ENCODE measurements at places on chromosomes 11 and 22.

DNA sequence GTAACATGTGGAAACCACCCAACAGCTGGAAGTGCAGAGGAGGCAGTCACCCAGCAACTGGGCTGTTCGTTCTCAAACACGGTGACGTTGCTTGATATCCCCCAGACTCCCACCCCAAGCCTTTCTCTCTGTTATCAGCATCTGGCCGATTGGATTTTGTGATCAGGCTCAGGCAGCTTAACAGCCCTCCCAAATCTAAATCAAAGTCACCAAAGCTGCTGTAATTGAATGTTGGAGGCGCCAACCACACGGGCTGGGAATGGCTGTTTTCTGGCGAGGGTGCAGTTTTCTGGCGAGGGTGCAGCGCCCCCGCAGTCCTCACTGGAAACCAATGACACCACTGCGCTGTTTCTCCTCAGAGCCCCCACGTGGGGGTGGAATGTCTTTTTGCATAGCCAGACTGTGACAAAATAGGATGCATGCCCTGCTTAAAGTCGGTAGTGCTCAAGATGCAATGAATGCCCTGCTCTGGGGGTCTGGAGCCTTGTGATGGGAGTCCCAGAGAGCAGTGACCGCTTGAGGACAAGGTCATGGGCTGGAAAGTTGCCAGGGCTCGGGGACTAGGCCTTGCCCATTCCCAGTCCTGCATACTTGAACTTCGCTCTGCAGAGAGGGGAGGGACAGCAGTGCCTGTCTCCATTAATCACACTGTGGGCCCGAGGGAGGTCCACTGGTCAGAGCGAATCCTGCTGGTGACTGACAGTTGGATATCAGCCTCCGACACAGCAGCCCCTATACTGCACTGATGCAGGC is 105.3 kb downstream of the MORC2 start:
- no peaks in the 10 kb centered on the region for H3K36me3 ChIP-seq
- no peak overlapping the region for H3K27ac ChIP-seq
- DNase-seq: no peak
- no peak overlapping the region for H3K4me3 ChIP-seq
- H3K4me1 ChIP-seq: no peaks in the 10 kb centered on the region

DNA sequence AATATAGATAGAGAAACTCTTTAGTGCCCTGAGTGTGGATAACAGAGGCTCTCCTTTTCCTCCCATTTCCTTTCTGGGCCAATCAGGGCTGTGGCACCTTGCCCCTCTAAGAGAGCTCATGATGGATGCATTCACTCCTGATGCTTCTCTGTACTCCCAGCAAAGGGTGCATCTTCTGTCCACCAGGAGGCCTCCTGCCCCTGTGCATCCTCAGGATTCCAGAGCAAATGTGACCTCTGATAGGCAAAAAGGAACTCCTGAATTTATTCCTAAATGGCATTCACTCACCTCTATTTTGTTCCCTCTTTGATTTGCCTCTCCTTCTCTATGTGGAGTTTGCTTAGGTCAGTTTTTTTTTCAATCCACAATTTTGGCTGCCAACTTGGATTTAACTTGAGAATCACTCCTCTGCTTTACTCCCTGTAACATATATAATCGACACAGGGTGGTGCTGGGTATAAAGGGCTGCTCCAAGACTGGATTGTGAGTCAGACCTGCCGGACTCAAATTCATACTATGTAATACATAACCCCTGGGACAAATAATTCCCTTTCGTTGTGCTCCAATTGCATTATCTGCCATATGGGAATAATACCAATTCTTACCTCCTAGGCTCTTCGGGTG is 1.1 kb upstream of the MRGPRX4 start:
- H3K4me1 ChIP-seq: no peaks in the 10 kb centered on the region
- no peak overlapping the region for H3K27ac ChIP-seq
- no peak overlapping the region for H3K4me3 ChIP-seq
- H3K27me3 ChIP-seq: no peaks in the 10 kb centered on the region
- no peak for DNase-seq

GRCh38 chr11:127709960-127710359 is 709.4 kb upstream of the KIRREL3 start:
- H3K27me3 ChIP-seq: no peaks in the 10 kb centered on the region
- no peaks in the 10 kb centered on the region for H3K36me3 ChIP-seq
- no peaks in the 10 kb centered on the region for H3K4me1 ChIP-seq
- DNase-seq: no peak

GRCh38 chr11:12512826-12513395 is 135.5 kb downstream of the PARVA start:
- no peaks in the 10 kb centered on the region for H3K36me3 ChIP-seq
- no peaks in the 10 kb centered on the region for H3K4me1 ChIP-seq
- no peak overlapping the region for H3K27ac ChIP-seq

DNA sequence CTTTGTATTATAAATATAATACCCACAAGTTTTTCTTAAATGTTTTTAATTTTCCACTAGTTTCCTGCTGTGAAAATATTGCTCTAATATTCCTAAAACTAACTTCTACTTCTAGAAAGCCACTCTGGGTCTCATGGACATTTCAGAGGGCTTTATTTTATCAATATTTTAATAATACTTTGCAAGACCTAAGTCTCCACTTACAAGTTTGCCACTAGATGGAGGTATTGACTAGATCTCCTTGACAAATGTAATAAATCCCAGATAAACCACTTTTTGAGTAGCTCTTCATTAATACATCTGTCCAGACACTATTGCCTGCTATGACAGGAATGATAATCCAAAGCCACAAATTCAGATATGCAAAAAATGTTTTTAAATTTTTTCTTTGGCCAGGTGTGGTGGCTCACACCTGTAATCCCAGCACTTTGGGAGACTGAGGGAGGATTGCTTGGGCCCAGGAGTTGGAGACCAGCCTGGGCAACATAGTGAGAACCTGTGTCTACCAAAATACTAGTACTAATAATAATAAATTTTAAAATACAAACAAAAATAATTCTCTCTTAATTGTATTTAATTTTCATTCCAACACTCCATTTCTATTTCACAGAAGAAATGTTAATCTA is 3.5 kb upstream of the ACAT1 start:
- H3K4me1 ChIP-seq: peaks cover 9% of the 10 kb centered on the region
- no peaks in the 10 kb centered on the region for H3K27me3 ChIP-seq
- no peaks in the 10 kb centered on the region for H3K36me3 ChIP-seq
- no peak overlapping the region for H3K4me3 ChIP-seq

GRCh38 chr11:28529540-28530410 is 421.6 kb downstream of the METTL15 start:
- H3K27ac ChIP-seq: no peak overlapping the region
- DNase-seq: no peak
- no peaks in the 10 kb centered on the region for H3K4me1 ChIP-seq

GRCh38 chr11:16975906-16976305 is 38.3 kb downstream of the PLEKHA7 start:
- no peak overlapping the region for H3K27ac ChIP-seq
- DNase-seq: no peak
- no peaks in the 10 kb centered on the region for H3K27me3 ChIP-seq
- no peaks in the 10 kb centered on the region for H3K36me3 ChIP-seq

DNA sequence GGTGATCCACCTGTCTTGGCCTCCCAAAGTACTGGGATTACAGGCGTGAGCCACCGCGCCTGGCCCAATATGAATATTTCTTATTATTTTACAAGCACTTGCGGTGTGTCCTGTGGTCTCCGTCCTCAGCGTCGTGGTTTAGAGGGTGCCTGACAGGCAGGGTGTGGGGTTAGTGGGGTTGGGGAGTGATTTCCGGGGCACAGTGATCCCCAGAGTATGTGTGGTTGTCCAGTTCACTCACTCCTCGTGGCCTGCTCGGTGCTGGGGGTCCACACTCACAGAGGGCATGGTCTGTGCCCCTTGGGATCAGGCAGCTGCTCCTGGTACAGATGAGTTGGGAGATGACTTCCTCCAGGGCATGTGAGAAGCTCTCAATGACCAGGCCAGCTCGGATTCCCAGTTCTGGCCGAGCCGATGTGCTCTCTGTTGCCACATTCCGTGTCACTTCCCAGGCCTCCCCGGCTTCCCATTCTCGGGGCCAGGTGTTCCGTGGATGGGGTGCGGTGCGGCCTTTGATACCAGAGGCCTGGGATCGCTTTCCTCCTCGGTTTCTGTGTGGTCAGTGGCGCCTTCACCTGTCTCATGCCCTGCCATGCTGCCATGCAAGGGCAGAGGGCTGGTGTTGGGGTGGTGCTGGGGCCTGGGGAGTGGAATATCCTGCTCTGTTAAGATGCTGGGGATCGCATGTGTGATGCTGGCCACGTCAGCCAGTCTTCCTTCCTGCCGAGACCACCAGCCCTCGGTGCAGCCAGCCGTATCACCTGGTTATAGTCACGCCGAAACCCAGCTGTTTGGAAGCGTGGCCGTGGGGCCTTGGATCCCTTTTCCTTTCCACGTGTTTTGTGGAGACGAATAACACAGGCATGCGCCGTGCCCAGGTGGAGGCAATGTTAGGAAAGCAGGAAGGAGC is 39.6 kb downstream of the PARVB start:
- no peaks in the 10 kb centered on the region for H3K4me1 ChIP-seq
- no peak overlapping the region for H3K4me3 ChIP-seq
- no peaks in the 10 kb centered on the region for H3K27me3 ChIP-seq
- DNase-seq: no peak

DNA sequence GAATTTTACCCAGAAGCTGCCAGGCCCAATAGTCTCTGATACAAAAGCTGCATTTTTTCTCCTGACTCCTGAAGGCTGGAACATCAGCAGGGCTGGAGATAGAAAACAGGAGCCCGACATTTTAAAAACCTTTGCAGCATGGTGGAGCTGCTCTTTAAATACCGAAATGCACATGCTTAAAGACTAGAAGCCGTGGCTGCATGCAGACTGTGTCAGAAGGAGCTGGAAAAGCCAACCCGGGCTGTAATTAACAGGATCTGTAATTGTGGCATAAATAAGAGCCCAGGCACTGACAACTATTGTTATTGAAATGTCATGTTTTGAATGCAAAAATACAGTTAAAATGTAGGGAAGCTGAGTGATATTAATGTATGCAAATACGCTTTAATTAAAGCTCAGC is 304.9 kb upstream of the PLET1 start:
- no peak overlapping the region for H3K27ac ChIP-seq
- no peaks in the 10 kb centered on the region for H3K4me1 ChIP-seq
- no peaks in the 10 kb centered on the region for H3K36me3 ChIP-seq
- DNase-seq: no peak
- no peaks in the 10 kb centered on the region for H3K27me3 ChIP-seq
- H3K4me3 ChIP-seq: no peak overlapping the region

- no peaks in the 10 kb centered on the region for H3K27me3 ChIP-seq
- H3K27ac ChIP-seq: no peak overlapping the region
- no peak overlapping the region for H3K4me3 ChIP-seq
- H3K36me3 ChIP-seq: no peaks in the 10 kb centered on the region
- no peaks in the 10 kb centered on the region for H3K4me1 ChIP-seq
- DNase-seq: no peak
Measured at GRCh38 chr11:110026858-110027626, 66.2 kb upstream of the ZC3H12C start.

GRCh38 chr11:104738918-104739317 is 159.3 kb downstream of the CASP12 start:
- no peaks in the 10 kb centered on the region for H3K27me3 ChIP-seq
- no peak overlapping the region for H3K27ac ChIP-seq
- H3K4me3 ChIP-seq: no peak overlapping the region

GRCh38 chr11:37946155-37946766 is 1348.2 kb upstream of the RAG2 start:
- no peaks in the 10 kb centered on the region for H3K4me1 ChIP-seq
- H3K4me3 ChIP-seq: no peak overlapping the region
- no peaks in the 10 kb centered on the region for H3K27me3 ChIP-seq
- peak; percentile 19 for DNase-seq

- H3K36me3 ChIP-seq: no peaks in the 10 kb centered on the region
- H3K4me1 ChIP-seq: no peaks in the 10 kb centered on the region
- DNase-seq: no peak
- no peak overlapping the region for H3K27ac ChIP-seq
Measured at GRCh38 chr11:45577752-45578151, 87.7 kb downstream of the CHST1 start.

GRCh38 chr22:50628543-50629134 is 687 bp upstream of the ARSA start:
- H3K27me3 ChIP-seq: no peaks in the 10 kb centered on the region
- DNase-seq: peak; percentile 33
- peak overlapping the region; percentile 74 for H3K4me3 ChIP-seq
- H3K4me1 ChIP-seq: peaks cover 4% of the 10 kb centered on the region

- H3K36me3 ChIP-seq: no peaks in the 10 kb centered on the region
- no peaks in the 10 kb centered on the region for H3K4me1 ChIP-seq
- peaks cover 15% of the 10 kb centered on the region for H3K27me3 ChIP-seq
Measured at GRCh38 chr22:29484642-29485041, 4.6 kb downstream of the NEFH start.

- no peaks in the 10 kb centered on the region for H3K4me1 ChIP-seq
- no peak overlapping the region for H3K4me3 ChIP-seq
- no peak for DNase-seq
- no peaks in the 10 kb centered on the region for H3K27me3 ChIP-seq
Measured at GRCh38 chr11:125281831-125282595, 117.5 kb downstream of the PKNOX2 start.

GRCh38 chr22:48849963-48850657 is 977.6 kb downstream of the BRD1 start:
- no peaks in the 10 kb centered on the region for H3K27me3 ChIP-seq
- H3K36me3 ChIP-seq: no peaks in the 10 kb centered on the region
- H3K4me3 ChIP-seq: no peak overlapping the region
- no peaks in the 10 kb centered on the region for H3K4me1 ChIP-seq

GRCh38 chr11:78990261-78990660 is 415.6 kb upstream of the NARS2 start:
- no peaks in the 10 kb centered on the region for H3K36me3 ChIP-seq
- H3K4me3 ChIP-seq: no peak overlapping the region
- no peaks in the 10 kb centered on the region for H3K27me3 ChIP-seq
- H3K4me1 ChIP-seq: no peaks in the 10 kb centered on the region
- no peak overlapping the region for H3K27ac ChIP-seq

DNA sequence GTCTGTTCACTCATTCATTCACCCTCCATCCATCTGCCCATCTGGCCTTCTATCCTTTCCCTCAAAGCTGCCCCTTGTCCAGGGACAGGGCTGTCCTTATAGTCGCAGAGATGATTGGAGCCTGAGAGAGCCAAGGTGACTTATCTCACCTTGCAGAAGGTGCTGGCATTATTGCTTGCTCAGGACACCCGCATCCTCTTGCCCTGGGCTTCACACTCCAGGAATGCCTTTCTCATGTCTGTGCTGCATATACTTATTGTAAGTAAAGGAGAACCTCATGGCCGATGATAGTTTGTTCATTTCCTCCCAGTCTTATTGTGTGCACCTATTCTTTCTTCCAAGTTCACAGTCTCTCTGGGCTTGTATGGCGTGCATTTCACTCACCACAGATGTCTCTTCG is 49.1 kb upstream of the CCDC188 start:
- H3K27me3 ChIP-seq: no peaks in the 10 kb centered on the region
- peaks cover 6% of the 10 kb centered on the region for H3K4me1 ChIP-seq
- DNase-seq: no peak
- no peak overlapping the region for H3K4me3 ChIP-seq

- no peak overlapping the region for H3K4me3 ChIP-seq
- DNase-seq: no peak
- H3K36me3 ChIP-seq: no peaks in the 10 kb centered on the region
- H3K27ac ChIP-seq: no peak overlapping the region
- no peaks in the 10 kb centered on the region for H3K27me3 ChIP-seq
Measured at GRCh38 chr11:18844753-18845367, 53.3 kb upstream of the PTPN5 start.

GRCh38 chr11:1573077-1573902 is 1.2 kb upstream of the DUSP8 start:
- H3K27ac ChIP-seq: peak overlapping the region; percentile 87
- H3K4me1 ChIP-seq: peaks cover 4% of the 10 kb centered on the region
- H3K36me3 ChIP-seq: no peaks in the 10 kb centered on the region
- no peaks in the 10 kb centered on the region for H3K27me3 ChIP-seq

- no peak for DNase-seq
- no peak overlapping the region for H3K27ac ChIP-seq
- no peaks in the 10 kb centered on the region for H3K27me3 ChIP-seq
Measured at GRCh38 chr11:101401245-101401644, 182.6 kb downstream of the TRPC6 start.

Data from colonic mucosa (tissue), 4 donors.